ENCODE measurements at places on chromosomes 11 and 22. TPM values are rescaled to one million over a fixed set of nuclear protein-coding genes. Genes with fewer than 3 reads are reported as not detected.
A peak's percentile ranks its signal among the peaks of the same experiment; 100 is the strongest.

DNA sequence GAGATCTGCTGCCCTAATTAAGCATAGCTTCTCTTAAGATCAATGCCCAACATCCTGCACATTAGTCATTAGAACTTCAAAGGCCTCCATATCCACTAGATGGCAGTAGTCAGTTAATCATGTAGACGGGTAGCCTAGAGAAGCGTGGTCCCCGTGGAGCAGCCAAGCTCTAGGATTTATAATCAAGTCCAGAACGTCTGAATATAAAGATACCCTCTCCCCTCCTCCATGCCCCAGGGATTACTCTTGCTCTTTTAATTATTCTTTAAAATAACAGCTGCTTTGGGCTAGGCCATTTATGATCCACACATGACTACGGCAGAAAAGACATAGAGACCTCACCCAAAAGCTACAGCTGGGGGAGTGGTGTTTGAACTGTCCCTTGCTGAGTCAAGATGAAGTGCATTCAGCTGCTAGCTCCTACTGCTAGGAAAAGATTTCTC is 327.6 kb upstream of the PLET1 start:
- peak; percentile 80 for DNase-seq
- no peak overlapping the region for H3K4me3 ChIP-seq
- H3K27me3 ChIP-seq, result peaks cover 3% of the 10 kb centered on the region
- peaks cover 2% of the 10 kb centered on the region for H3K4me1 ChIP-seq

The HORMAD2 gene
- total RNA-seq, result not detected

DNA sequence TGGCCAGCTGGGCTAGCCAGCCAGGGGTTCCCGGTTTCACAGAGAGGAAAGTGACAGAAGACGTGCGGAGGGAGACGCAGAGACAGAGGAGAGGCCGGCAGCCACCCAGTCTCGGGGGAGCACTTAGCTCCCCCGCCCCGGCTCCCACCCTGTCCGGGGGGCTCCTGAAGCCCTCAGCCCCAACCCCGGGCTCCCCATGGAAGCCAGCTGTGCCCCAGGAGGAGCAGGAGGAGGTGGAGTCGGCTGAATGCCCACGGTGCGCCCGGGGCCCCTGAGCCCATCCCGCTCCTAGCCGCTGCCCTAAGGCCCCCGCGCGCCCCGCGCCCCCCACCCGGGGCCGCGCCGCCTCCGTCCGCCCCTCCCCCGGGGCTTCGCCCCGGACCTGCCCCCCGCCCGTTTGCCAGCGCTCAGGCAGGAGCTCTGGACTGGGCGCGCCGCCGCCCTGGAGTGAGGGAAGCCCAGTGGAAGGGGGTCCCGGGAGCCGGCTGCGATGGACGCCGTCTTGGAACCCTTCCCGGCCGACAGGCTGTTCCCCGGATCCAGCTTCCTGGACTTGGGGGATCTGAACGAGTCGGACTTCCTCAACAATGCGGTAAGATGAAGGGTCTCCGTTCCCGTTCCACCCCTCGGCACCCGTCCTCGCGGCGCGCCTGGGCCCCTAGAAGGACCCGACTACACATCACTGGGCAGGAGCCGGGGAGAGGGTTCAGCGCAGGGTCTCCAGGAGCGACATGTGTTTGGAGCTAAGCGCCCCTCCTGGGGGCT is at the start of gene CREB3L1:
CREB3L1 (plus strand) TSS at position 41 of the 765 bp plus-strand sequence; CDS start at position 491, 450 bp downstream.
- H3K36me3 ChIP-seq, result no peaks in the 10 kb centered on the region
- H3K27me3 ChIP-seq, result peaks cover 54% of the 10 kb centered on the region
- H3K4me3 ChIP-seq, result no peak within 1 kb of the TSS
- no peak for DNase-seq
- no peak within 1 kb of the TSS for H3K27ac ChIP-seq

DNA sequence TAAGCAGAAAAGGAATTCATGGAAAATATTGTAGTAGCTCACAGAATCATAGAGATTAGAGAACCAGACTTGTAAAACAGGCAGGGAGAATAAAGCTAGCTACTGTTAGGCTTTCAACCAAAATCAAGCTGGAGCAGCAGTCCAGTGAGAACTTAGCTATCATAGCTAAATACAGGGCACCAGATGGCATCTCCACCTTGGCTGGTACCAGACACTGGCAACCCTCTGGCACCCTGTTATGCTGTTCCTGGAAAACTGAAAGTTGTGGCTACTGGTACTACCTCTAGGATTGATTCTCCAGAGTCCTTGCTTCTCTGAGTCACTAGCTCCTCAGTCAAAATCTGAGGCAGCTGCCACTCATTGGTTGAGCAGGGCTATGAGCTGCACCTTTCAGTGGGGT is 6.0 kb upstream of the DRD2 start:
- H3K36me3 ChIP-seq, result no peaks in the 10 kb centered on the region
- H3K27me3 ChIP-seq, result peaks cover 18% of the 10 kb centered on the region
- no peak overlapping the region for H3K27ac ChIP-seq
- no peak overlapping the region for H3K4me3 ChIP-seq

DNA sequence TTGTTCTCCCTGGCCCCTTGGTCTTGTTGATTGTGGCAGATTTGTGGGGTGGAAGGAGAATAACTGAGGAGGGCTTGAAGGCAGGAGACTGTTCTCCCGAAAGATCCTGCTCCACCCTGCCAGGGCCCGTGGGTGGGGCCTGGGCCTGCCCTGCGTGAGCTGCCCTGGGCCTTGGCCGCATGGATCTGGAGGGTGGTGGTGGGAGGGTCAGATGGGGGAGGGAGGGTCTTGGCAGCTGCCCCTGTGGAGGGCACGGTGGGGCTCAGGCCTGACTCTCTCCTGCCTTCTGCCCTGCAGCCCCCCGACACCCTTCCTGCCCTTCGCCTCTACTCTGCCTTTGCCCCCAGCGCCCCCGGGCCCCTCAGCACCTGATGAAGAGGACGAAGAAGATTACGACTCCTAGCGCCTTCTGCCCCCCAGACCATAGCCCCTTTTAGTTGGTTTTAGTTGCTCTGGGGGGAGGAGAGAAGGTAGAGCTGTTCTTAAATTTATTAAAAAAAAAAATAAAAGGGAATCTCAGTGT is 1.9 kb downstream of the DRAP1 start:
- H3K27me3 ChIP-seq, result no peaks in the 10 kb centered on the region
- H3K27ac ChIP-seq, result peak overlapping the region; percentile 45
- H3K36me3 ChIP-seq, result peaks cover 30% of the 10 kb centered on the region
- H3K4me3 ChIP-seq, result peak overlapping the region; percentile 96

- no peaks in the 10 kb centered on the region for H3K27me3 ChIP-seq
- DNase-seq, result no peak
- no peaks in the 10 kb centered on the region for H3K4me1 ChIP-seq
- H3K4me3 ChIP-seq, result no peak overlapping the region
Observed at GRCh38 chr22:47292546-47293320, 530.3 kb downstream of the TBC1D22A start.

The KCNQ1 gene
- total RNA-seq, result 6.4 TPM

- H3K27me3 ChIP-seq, result no peaks in the 10 kb centered on the region
- H3K27ac ChIP-seq, result no peak overlapping the region
- H3K4me1 ChIP-seq, result peaks cover 3% of the 10 kb centered on the region
- no peak overlapping the region for H3K4me3 ChIP-seq
- no peaks in the 10 kb centered on the region for H3K36me3 ChIP-seq
Observed at GRCh38 chr11:85099522-85099921, 527.6 kb downstream of the DLG2 start.

- peaks cover 3% of the 10 kb centered on the region for H3K36me3 ChIP-seq
- peaks cover 17% of the 10 kb centered on the region for H3K4me1 ChIP-seq
- DNase-seq, result no peak
- peak within 1 kb of the TSS; percentile 36 for H3K27ac ChIP-seq
Observed at GRCh38 chr11:104897891-104898684, at the start of gene CASP12. CASP12 (minus strand) TSS chr11:104898460.

- H3K27ac ChIP-seq, result no peak overlapping the region
- no peak for DNase-seq
- H3K27me3 ChIP-seq, result no peaks in the 10 kb centered on the region
Observed at GRCh38 chr11:73913472-73913871, 36.7 kb downstream of the PAAF1 start.

DNA sequence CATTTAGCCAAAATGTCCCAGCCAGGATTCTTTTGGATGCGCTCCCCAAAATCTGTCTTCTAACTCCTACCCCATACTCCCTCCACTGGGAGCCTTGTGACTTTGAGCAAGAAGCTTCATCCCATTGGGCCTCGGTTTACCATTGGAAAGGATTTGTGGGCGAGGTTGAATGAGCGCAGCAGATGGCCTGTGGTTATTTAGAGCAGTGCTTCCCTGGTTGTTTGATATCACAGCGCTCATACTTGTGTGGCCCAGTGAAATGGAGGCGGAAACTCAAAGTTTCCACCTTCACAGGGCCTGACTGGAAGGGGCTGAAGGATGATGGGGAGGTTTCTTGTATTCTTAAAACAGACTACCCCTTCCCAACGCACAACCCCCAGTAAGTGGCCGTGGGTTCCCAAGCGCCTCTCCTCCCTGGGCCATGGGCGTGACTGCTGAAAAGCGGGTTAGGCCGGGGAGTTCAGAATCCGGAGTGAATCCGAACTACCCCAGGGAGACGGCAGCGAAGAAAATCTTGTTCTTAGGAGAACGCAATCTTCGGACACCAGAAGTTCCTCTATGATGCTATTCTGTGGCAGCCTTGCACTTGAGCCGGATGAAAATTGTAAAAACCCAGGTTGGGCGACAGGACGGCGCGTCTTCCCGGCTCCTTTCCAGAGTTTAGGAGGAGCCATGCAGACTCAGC is 1.2 kb upstream of the ATF4 start:
- H3K36me3 ChIP-seq, result peaks cover 63% of the 10 kb centered on the region
- peak overlapping the region; percentile 93 for H3K4me3 ChIP-seq
- peaks cover 46% of the 10 kb centered on the region for H3K4me1 ChIP-seq
- peak overlapping the region; percentile 98 for H3K27ac ChIP-seq

DNA sequence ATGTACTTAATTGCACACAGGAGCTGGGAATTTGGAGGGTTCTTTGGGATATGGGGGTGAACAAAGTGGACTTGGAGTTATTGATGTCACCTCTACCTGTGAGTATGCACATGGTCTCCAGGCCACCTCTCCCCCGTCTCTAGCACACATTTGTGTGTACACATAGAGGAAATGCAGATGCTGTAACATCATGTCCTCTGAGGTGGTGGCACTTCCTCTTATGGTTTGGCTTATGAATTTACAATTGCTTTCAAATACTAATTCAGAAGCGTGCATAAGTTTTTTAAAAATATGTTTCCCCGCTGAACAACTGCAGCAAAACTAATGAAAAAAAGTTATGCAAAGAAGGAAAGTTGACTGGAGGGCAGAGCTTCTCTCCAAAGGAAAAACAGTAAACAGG is 152.0 kb upstream of the TENM4 start:
- H3K27me3 ChIP-seq, result no peaks in the 10 kb centered on the region
- H3K4me3 ChIP-seq, result no peak overlapping the region
- DNase-seq, result no peak
- no peaks in the 10 kb centered on the region for H3K4me1 ChIP-seq

DNA sequence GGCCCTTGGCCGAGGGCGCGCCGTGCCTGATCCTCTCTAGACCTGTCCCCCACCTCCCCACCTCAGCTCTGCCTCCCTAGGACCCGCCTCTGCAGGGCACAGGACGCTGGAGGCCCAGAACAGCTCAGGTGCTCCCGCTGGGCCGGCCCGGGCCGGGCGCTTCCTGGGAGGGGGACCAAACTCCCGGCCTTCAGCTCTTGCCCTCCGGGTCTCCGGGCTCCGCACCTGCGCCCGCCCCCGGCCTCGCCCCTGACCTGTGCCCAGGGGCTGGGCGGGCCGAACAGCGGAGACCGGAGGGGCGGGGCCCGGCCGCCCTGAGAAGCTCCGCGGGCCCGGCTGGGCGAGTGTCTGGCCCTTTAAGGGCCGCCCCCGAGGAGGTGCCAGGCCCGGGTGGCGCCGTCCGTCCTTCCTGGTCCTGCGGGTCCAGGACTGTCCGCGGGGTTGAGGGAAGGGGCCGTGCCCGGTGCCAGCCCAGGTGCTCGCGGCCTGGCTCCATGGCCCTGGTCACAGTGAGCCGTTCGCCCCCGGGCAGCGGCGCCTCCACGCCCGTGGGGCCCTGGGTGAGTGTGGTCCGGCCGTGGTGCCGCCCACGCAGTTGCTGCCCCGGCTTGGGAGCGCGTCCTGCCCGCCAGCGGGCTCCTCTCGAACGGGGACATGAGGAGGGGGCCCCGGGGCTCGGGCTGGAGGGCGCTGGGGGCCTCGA is at the start of gene SSH3:
SSH3 (plus strand) TSS at position 399 of the 703 bp plus-strand sequence; CDS start at position 495, 96 bp downstream.
- H3K4me3 ChIP-seq, result peak within 1 kb of the TSS; percentile 37
- H3K36me3 ChIP-seq, result peaks cover 20% of the 10 kb centered on the region
- no peaks in the 10 kb centered on the region for H3K27me3 ChIP-seq
- DNase-seq, result peak; percentile 84
- no peaks in the 10 kb centered on the region for H3K4me1 ChIP-seq

DNA sequence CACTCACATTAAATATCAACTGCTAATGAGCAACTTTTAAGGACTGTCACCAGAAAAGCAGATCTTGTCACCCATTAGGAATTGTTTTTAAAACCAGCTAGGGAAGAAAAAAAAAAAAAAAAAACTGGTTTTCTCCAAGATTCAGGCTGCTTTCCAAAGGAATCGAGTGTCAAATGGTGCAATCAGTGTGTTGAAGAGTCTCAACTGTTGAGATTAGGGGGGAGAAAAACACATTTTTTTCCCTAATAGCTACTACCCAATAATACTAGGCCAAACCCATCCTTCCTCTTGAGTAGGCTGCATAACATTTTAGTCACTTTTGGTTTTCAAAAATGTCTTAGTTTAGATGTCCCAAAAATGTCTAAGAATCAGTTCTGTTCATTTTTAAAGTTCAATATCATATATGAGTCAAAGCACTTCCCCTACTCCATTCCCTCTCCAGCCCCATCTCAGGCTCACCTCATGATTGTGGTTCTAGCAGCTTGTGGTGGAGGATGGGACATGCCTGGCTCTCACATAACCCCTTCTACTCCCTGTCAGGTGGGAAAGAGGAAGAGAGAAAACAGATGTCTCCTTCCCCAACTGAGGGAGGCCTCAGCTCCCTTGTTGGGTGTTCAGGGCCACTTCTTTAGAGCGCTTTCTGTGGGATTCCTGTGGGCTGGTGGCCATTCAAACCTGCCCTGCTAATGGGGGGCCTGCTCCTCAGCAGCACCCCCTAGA is 193.6 kb downstream of the CWF19L2 start:
- H3K27me3 ChIP-seq, result peaks cover 2% of the 10 kb centered on the region
- no peak overlapping the region for H3K27ac ChIP-seq
- H3K36me3 ChIP-seq, result no peaks in the 10 kb centered on the region

The SCUBE1 gene
- total RNA-seq, result not detected

The OR52E5 gene
- not detected for total RNA-seq

The DAGLA gene
- 0.09 TPM for total RNA-seq

The PATE1 gene
- not detected for total RNA-seq

Measured in activated CD4-positive, alpha-beta T cell treated with anti-CD3 and anti-CD28 coated beads, Interleukin-2, amount 10 ng/mL, durations not matched to agents 24 days and 14 days (primary cell).